ENCODE measurements at places on chromosomes 1 and 21.

DNA sequence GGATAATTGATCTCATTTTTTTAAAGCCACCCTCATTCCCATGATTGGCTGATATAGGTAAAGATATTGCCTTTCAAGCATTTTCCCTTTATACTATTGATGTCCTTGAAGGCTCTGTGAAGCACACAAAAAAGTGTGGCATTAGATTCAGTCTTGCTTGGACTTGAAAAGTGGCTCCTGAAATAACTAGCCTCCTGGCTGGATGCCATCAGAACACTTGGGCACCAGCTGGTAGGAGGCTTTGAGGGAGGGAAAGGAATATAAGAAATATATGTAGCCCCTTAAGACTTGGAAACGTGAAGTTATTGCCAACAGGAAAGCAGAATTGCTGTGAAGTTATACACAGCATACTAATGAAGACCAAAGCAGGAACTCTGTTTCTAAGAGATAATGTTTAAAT is 14.1 kb downstream of the MTR start:
- peaks cover 27% of the 10 kb centered on the region for H3K36me3 ChIP-seq
- no peaks in the 10 kb centered on the region for H3K27me3 ChIP-seq

- H3K4me3 ChIP-seq = no peak overlapping the region
- no peaks in the 10 kb centered on the region for H3K36me3 ChIP-seq
- no peaks in the 10 kb centered on the region for H3K27me3 ChIP-seq
- peaks cover 8% of the 10 kb centered on the region for H3K4me1 ChIP-seq
- no peak overlapping the region for H3K27ac ChIP-seq
Measured at GRCh38 chr1:156384007-156384406, 15.0 kb downstream of the RHBG start.

DNA sequence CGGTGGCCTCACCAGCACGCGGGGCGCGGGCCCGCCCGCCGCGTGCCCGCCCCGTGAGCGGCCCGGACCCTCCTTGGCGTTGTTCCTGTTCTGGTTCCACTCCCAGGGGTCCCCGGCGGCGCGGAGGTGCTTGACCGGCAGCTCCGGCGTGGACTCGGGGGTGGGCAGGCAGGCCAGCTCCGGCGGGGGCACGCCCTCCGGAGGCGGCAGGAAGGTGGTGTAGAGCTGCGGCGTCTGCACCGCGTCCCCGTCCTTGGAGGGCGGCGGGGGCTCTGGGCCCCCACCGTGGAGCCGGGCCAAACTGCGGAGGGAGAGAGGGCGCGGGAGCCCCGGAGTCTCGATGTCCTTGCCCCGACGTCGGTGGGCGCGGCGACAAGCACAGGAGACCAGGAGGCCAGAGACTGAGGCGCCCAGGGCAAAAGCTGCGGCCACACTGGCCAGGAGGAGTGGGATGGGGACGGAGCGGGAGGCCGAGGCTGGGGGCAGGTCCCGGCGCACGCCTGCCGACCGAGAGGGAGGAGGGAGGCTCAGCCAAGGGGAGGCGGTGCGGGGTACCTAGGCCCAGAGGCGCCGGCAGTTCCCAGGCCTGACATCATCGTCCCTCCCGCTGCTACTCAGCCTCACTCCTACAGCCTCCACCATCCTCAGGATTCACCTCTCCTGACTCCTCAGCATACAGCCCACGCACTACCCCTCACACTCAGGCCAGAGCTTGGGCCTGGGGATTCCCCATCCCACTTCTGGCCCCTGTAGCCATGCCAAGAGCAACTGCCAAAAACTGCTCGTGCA is 13.2 kb downstream of the SEMA6C start:
- H3K36me3 ChIP-seq = no peaks in the 10 kb centered on the region
- H3K4me1 ChIP-seq = no peaks in the 10 kb centered on the region
- no peaks in the 10 kb centered on the region for H3K27me3 ChIP-seq

- no peak overlapping the region for H3K4me3 ChIP-seq
- no peaks in the 10 kb centered on the region for H3K27me3 ChIP-seq
- H3K4me1 ChIP-seq = peaks cover 4% of the 10 kb centered on the region
- DNase-seq = no peak
- no peaks in the 10 kb centered on the region for H3K36me3 ChIP-seq
- H3K27ac ChIP-seq = no peak overlapping the region
Measured at GRCh38 chr1:220734571-220735326, 13.4 kb upstream of the MTARC2 start.

- no peak for DNase-seq
- H3K4me1 ChIP-seq = no peaks in the 10 kb centered on the region
- no peak overlapping the region for H3K4me3 ChIP-seq
Measured at GRCh38 chr1:98002288-98002687, 81.5 kb upstream of the DPYD start.

Measured in naive thymus-derived CD4-positive, alpha-beta T cell (primary cell).